ENCODE measurements at places on chromosomes 5 and 9. TPM values are rescaled to one million over a fixed set of nuclear protein-coding genes. Genes with fewer than 3 reads are reported as not detected.

TLR4 gene
- polyA plus RNA-seq, result 6.8 TPM

SLC36A3 gene
- polyA plus RNA-seq, result 0.01 TPM

PDE8B gene
- 8.1 TPM for polyA plus RNA-seq

MARCHF3 gene
- polyA plus RNA-seq, result 8.5 TPM

- no peak for DNase-seq
Observed at GRCh38 chr9:124368692-124369091, 46.5 kb downstream of the PSMB7 start.

DNA sequence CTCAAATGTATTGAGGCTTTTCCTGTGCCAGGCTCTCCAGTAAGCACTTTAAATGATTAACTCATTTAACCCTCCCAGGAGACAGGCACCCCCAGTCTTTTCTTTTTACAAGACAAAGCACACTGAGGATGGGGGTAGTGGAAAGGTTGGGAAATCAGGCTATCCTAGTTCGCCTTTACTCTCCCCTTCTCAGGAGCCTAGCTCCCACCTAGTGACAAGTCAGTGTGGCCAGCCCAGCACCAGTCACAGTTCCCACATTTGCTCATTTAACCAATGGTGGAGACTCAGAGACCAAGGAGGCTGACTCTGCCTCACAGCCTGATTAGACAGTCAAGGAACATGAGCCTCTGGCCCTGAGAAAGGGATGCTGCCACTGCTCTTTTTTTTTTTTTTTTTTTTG, 3.5 kb downstream of the ALDH7A1 start:
- no peak for DNase-seq

DNA sequence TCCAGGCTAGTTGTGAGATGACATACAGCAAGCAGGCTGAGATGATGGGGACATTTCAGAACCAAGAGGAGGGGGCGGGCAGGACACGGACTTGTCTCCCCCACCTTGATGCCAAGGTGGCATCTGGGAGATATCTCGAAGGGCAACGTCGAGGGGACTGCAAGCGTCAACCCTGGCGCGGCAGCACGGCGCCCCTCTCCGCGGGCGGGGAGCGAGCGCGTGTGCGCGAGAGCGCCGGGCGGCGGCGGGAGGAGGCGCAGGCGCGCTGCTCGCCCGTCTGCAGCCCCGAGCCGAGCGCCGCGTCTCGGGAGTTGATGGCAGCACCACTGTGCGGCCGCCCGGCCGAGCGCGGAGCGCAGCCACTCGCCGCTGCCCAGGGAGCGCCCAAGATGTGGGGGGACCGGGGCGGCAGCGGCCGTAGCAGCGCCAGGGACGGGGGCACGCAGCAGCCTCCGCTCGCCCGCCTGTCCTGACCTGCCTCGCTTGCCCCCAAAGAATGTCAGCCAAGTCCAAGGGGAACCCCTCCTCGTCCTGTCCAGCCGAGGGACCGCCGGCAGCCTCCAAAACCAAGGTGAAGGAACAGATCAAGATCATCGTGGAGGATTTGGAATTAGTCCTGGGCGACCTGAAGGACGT, at the start of gene PRR16:
TSS of gene PRR16 (plus strand) at position 310 of the 636 bp plus-strand sequence.
- no peak for DNase-seq

DNA sequence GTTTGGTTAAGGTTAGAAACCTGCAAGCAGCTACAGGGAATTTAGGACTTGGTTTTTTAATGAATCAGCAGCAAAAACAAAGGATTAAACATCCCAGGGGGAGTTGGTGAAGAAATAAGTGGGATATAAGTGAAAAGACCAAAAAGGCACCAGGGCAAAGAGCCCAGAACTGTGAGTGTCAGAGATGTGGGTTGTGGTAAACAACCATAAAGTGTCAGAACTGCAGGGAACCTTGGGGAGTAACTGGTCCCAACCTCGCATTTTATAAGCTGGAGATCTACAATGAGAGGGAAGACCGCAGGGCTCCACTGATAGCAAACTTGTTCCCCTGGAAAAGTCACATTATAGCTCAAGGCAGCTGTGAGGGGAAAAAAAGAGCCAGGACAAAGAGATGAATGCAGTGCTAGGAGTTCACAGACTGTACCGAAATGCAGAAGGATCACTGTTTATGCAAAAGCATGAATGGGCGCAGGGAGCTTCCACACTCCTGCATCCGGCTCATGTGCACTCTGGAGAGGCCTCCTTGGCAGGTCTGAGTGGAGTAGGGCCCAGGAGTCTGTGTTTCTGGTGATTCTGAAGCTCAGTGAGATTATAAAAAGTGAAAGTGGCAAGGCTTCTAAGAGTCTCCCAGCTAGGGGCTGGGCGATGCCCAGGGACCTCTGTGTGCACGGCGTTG, 156.3 kb downstream of the GOLPH3 start:
- DNase-seq, result no peak
